LHCN-M2 (cell line): ENCODE measurements at places on chromosomes 1 and 21. TPM values are rescaled to one million over a fixed set of nuclear protein-coding genes. Genes with fewer than 3 reads are reported as not detected.

The MATN1 gene
- 0.06 and 0.32 TPM in 2 replicates for total RNA-seq

The ARMH1 gene
- not detected in 2 replicates for total RNA-seq

The UMODL1 gene
- total RNA-seq = not detected in 2 replicates

The CRYAA gene
- total RNA-seq = not detected in 2 replicates

- DNase-seq = peak; percentile 96
These were observed 16.0 kb downstream of the DHRS3 start for GRCh38 chr1:12601700-12602658.

- no peak for DNase-seq
These were observed 40.5 kb downstream of the CD34 start for GRCh38 chr1:207870306-207871031.

DNA sequence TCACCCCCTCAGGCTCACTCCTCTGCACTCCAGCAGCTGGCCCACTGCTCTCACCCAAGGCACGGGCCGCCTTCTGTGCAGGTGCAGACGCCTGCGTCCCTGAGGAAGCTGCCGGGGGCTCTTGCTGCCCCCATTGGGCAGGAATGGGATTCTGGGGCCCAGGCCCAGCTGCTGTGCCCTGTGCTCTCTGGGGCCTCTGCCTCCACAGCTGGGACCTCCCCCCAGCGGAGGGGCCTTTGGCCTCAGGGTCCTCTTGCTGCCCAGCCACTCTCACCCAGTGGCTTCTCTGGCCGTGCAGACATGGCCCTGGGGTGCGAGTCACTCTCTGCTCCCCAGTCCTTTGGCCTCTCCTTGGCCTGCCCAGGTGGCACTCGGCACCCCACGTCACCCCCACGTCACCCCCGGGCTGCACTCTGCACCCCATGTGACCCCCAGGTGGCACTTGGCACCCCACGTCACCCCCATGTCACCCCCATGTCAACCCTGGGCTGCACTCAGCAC, 19.1 kb upstream of the LRRC3 start:
- DNase-seq = no peak

GRCh38 chr1:215375381-215375780, 191.7 kb upstream of the KCTD3 start:
- no peak for DNase-seq

GRCh38 chr1:166721145-166721544, 118.1 kb upstream of the POGK start:
- DNase-seq = peak; percentile 18

DNA sequence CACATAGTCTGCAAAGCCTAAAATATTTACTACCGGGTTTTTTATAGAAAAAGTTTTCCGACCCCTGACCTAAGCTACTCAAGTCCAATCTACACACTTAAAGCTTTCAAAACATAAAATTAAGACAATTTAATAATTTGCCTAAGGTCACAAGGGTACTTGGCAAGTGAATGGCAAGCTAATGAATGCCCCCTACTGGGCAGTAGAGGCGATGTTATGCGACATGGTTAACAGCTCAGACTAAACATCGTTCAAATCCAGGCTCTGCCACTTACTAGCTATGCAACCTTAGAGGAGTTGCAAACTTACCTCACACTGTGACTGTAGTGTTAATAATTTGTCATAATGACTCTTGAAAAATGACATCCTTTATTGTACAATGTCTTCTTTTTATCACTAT, 317.2 kb upstream of the NFIA start:
- peak; percentile 35 for DNase-seq

- DNase-seq = no peak
These were observed 12.6 kb downstream of the CREG1 start for GRCh38 chr1:167541003-167541402.

GRCh38 chr21:37766129-37766528, 150.1 kb downstream of the KCNJ6 start:
- no peak for DNase-seq

- no peak for DNase-seq
These were observed 134.4 kb upstream of the SMYD2 start for GRCh38 chr1:214146523-214146922.

- DNase-seq = no peak
These were observed 121.0 kb downstream of the VAV3 start for GRCh38 chr1:107843989-107844388.

GRCh38 chr21:45970674-45971615, 10.6 kb upstream of the COL6A1 start:
- no peak for DNase-seq
